ENCODE measurements at places on chromosomes 7 and 10. TPM values are rescaled to one million over a fixed set of nuclear protein-coding genes. Genes with fewer than 3 reads are reported as not detected.

GRCh38 chr10:86020134-86020533 lies 346.5 kb downstream of the GRID1 start:
- H3K4me1 ChIP-seq: peaks cover 19% of the 10 kb centered on the region
- no peak for DNase-seq
- H3K27me3 ChIP-seq: no peaks in the 10 kb centered on the region
- H3K4me3 ChIP-seq: no peak overlapping the region
- H3K27ac ChIP-seq: no peak overlapping the region

DNA sequence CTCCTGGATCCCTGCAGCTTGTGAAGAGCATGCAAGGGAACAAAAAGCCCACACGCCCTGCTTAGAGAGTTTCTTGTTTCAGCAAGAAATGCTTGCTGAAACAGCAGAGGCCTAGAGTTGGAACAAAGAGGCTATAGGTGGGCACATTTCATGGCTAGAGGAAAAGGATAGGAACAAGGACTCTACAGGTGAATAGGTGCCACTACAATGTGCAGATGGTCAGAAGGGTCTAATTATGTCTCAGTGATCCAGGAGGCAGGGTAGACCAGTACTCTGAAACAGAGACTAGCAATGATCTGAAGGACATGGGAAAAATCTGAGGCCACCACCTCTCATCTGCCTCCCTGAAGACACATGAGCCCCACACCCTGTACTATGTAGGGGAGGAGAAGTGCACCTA lies 609.0 kb downstream of the REEP3 start:
- no peak overlapping the region for H3K4me3 ChIP-seq
- H3K27me3 ChIP-seq: no peaks in the 10 kb centered on the region
- no peaks in the 10 kb centered on the region for H3K36me3 ChIP-seq
- no peaks in the 10 kb centered on the region for H3K4me1 ChIP-seq

DNA sequence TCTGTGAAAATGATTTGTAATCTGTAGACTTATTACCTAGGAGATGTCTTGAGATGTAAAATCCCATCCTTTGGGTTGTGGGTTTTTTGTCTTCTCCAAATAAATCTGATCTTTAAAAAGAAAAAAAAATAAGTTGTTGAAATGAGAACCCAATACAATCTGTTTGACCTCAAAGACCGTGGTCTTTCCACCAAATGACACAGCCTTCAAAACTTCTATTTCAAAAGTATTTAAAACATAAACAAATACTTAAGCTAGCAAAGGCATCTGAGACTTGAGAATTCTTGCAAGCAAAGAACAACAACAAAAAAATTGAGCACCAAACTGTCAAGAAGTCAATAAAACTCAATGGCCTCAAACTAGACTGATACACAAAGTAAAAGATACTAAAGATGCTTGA lies 67.9 kb upstream of the HECW1 start:
- DNase-seq: no peak
- H3K27ac ChIP-seq: no peak overlapping the region
- no peaks in the 10 kb centered on the region for H3K36me3 ChIP-seq
- no peak overlapping the region for H3K4me3 ChIP-seq
- no peaks in the 10 kb centered on the region for H3K4me1 ChIP-seq

- H3K27ac ChIP-seq: no peak overlapping the region
- H3K4me1 ChIP-seq: no peaks in the 10 kb centered on the region
- H3K4me3 ChIP-seq: no peak overlapping the region
- no peak for DNase-seq
- no peaks in the 10 kb centered on the region for H3K36me3 ChIP-seq
Measured at GRCh38 chr7:125773113-125773785, 843.6 kb upstream of the POT1 start.

- H3K4me3 ChIP-seq: no peak overlapping the region
- peaks cover 37% of the 10 kb centered on the region for H3K27me3 ChIP-seq
- H3K27ac ChIP-seq: no peak overlapping the region
- no peak for DNase-seq
- no peaks in the 10 kb centered on the region for H3K4me1 ChIP-seq
- H3K36me3 ChIP-seq: no peaks in the 10 kb centered on the region
Measured at GRCh38 chr7:157043745-157044144, 33.3 kb upstream of the MNX1 start.

- H3K36me3 ChIP-seq: no peaks in the 10 kb centered on the region
- no peaks in the 10 kb centered on the region for H3K4me1 ChIP-seq
- H3K27ac ChIP-seq: no peak overlapping the region
- H3K4me3 ChIP-seq: no peak overlapping the region
- peaks cover 3% of the 10 kb centered on the region for H3K27me3 ChIP-seq
Measured at GRCh38 chr10:22461891-22462290, 116.6 kb downstream of the SPAG6 start.

DNA sequence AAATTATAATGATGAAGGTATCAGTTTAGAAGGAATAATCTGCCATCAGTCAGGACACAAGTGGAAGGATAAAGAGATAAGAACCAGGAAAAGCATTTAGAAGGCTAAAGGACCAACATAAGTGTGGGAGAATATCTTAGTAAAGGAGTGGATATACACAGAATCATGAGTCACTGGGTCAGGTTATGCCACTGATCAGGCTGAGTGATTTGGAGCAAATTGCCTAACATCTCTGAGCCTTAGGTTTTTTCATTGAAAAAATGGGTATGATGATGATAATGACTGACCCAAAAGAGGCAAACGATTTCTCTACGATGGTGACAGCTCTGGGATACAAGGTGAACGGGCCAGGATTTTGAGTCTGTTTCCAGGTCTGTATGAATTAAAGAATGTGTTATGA lies 2.8 kb upstream of the CUL1 start:
- H3K4me1 ChIP-seq: peaks cover 10% of the 10 kb centered on the region
- no peaks in the 10 kb centered on the region for H3K27me3 ChIP-seq
- no peak overlapping the region for H3K27ac ChIP-seq
- no peak overlapping the region for H3K4me3 ChIP-seq

GRCh38 chr10:11178606-11179515 lies 161.2 kb downstream of the CELF2 start:
- H3K4me1 ChIP-seq: peaks cover 2% of the 10 kb centered on the region
- H3K36me3 ChIP-seq: no peaks in the 10 kb centered on the region
- peak; percentile 31 for DNase-seq
- H3K27me3 ChIP-seq: no peaks in the 10 kb centered on the region
- H3K4me3 ChIP-seq: no peak overlapping the region

DNA sequence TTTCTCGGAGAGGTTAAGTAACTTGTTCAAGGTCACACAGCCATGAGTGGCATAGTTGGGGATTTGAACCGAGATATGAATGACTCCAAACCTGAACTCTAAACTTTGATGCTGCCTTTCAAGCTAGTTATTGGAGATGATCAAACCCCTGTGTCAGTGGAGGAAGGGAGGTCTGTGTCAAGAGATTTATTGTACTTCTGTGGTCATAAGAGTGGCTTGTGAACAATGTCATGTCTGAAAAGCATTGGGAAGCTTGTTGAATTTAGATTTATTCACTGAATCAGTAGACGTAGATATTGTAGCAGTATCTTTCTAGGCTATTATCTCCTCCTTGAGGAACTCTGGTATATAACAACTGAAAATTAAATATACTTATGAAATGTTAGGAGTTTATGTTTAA lies 27.3 kb downstream of the SNX10 start:
- no peak overlapping the region for H3K27ac ChIP-seq
- no peak overlapping the region for H3K4me3 ChIP-seq
- no peak for DNase-seq
- H3K36me3 ChIP-seq: no peaks in the 10 kb centered on the region
- no peaks in the 10 kb centered on the region for H3K27me3 ChIP-seq

DNA sequence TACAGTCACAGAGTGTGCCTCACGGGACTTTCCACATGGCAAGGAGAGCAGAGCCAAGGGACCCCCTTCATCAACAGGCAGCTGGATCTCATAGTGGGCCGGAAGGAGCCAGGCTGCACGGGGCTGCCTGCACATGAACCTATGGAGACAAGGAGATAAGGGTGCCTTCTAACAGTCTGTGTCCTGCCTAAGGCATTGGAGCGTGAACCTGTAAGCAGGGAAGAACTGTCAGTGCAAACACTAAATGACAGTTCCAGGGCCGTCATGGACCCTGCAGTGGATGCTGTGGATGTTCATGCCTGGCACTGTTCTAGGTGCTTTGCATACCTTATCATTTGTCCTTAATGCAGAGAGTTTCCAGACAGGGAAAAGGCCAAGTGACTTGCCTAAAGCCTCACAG lies 85.9 kb downstream of the WIPF3 start:
- H3K27ac ChIP-seq: no peak overlapping the region
- H3K4me1 ChIP-seq: no peaks in the 10 kb centered on the region
- H3K27me3 ChIP-seq: no peaks in the 10 kb centered on the region
- no peak for DNase-seq
- H3K36me3 ChIP-seq: no peaks in the 10 kb centered on the region

DNA sequence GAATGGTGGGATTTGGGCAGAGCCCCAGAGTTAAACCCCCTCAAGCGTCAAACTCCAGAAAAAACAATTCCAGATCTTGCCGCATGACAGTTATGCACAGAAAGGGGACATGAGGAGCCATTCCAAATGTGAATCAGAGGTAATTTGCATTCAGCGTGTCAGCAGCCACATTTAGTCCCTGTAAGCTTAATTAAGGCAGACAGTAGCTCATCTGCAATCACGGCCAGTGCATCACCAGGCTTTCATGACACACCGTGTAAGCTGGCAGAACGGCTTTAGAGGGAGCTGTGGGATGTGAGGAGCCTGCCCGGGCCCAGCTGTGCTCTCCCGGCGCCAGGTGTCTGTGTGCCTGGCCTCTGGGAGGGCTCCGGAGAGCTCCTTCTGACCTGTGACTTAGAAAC lies 18.7 kb upstream of the PRKAG2 start:
- no peaks in the 10 kb centered on the region for H3K36me3 ChIP-seq
- H3K4me3 ChIP-seq: no peak overlapping the region
- H3K27me3 ChIP-seq: no peaks in the 10 kb centered on the region

The CCDC172 gene
- not detected for total RNA-seq

The KIF20B gene
- 1.7 TPM for total RNA-seq
